ENCODE measurements at places on chromosomes 13 and 19. TPM values are rescaled to one million over a fixed set of nuclear protein-coding genes. Genes with fewer than 3 reads are reported as not detected.

- peaks cover 8% of the 10 kb centered on the region for H3K4me1 ChIP-seq
- H3K27me3 ChIP-seq: no peaks in the 10 kb centered on the region
- no peak for DNase-seq
- no peak overlapping the region for H3K4me3 ChIP-seq
- no peaks in the 10 kb centered on the region for H3K36me3 ChIP-seq
These were observed 14.9 kb upstream of the SCN1B start for GRCh38 chr19:35015270-35015953.

GRCh38 chr19:943551-944170 lies 17.8 kb downstream of the ARID3A start:
- H3K36me3 ChIP-seq: no peaks in the 10 kb centered on the region
- no peak overlapping the region for H3K4me3 ChIP-seq
- H3K27ac ChIP-seq: no peak overlapping the region
- no peaks in the 10 kb centered on the region for H3K27me3 ChIP-seq
- H3K4me1 ChIP-seq: peaks cover 10% of the 10 kb centered on the region

GRCh38 chr19:30374539-30374864 lies 2.3 kb downstream of the ZNF536 start:
- peaks cover 14% of the 10 kb centered on the region for H3K27me3 ChIP-seq
- no peak overlapping the region for H3K27ac ChIP-seq
- no peaks in the 10 kb centered on the region for H3K36me3 ChIP-seq
- DNase-seq: no peak

THSD8 gene
- 0.92 TPM for total RNA-seq

FAM124A gene
- 1.5 TPM for total RNA-seq
